Cardiac fibroblast (primary cell): ENCODE measurements at places on chromosomes 13 and 19.

DNA sequence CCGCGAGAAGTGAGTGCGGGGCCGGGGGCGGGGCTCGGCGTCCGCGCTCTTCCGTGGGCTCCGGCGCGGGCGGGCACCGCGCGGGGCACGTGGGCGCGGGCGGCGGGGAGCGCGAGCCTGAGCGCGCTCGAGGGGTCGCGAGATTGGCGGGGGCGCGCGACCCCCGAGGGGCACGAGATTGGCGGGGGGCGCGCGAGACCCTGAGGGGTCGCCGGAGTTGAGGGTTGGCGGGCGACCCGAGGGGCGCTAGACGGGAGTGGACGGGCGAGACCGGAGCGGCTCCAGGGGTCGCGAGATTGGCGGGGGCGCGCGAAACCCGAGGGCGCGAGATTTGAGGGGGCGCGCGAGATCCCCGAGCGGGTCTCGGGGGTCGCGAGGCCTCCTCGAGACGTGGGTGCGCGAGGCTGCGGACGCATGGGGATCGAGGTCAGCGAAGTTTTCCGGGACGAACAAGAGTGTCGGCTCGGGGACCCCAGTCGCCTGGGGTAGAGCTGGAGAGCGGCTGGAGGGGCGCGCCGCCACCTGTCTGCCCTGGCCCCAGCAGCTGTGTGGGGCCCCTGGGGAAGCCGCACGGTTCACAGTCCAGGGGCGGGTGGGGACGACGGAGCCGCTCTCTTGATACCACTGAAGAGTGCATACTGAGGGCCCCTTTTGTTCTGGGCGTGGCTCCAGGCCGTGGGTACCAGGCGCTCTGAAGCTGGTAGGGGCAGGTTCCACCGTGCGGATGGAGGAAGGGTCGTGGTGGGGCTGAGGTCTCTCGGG lies 682 bp downstream of the SSBP4 start:
- no peak for DNase-seq

- DNase-seq = peak; percentile 13
Observed at GRCh38 chr19:38173291-38174041, 50.6 kb downstream of the DPF1 start.

- no peak for DNase-seq
Observed at GRCh38 chr13:98541701-98542203, 35.2 kb downstream of the STK24 start.

DNA sequence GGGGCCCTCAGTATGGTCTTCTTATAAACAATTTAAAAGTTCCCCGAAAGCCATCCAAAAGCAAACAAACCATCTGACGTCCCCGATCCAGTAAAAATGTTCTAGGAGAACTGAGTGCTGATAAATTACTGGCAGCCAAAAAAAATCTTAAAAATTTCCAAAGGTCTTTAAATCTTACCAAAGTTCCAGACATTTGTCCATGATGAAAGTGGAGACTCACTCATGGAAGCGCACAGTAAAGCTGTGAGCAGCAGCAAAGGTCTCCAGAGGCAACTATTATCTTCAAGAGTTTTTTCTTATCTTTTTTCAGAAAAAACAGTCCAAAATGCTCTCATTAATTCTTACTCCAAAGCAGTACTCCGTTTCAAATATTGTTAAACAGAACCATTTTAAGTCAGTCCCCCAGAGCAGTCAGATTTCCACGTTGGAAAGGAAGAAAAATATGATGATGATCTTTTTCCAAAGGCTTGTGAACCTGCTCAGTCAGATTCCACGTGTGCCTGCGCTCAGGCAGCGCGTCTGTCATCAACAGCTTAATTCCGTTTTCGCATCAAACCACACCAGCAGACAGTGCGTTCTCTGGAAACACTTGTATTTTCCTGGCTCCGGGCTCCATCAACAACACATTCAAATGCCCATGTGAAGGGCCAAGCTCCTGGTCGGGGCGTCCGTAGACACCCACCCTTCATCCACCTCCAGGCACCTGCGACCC lies 85.4 kb downstream of the COL4A1 start:
- no peak for DNase-seq

- DNase-seq = no peak
Observed at GRCh38 chr19:33604651-33605050, 17.1 kb upstream of the CHST8 start.

- no peak for DNase-seq
Observed at GRCh38 chr19:12660980-12661379, 5.6 kb downstream of the MAN2B1 start.

DNA sequence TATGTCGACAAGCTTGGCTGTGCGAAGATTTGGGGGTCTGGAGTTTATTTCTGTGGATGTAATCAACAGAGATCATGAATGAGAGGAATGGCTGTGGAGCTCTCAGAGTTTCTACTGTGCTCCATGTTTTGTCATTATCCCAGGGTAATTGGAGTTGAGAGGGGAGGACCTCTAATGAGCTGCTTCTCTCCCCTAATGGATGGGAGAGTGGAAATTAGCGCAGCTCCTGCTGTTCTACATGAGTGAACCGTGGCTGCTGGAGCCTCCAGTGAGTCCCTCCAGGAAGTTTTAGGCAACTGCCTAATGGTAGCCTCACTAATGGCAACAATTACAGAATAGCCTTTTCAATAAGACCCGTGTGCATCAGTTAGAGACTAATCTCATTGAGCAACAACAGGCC lies 31.3 kb upstream of the FGF9 start:
- no peak for DNase-seq

GRCh38 chr19:40622773-40623075 lies 21.6 kb downstream of the LTBP4 start:
- DNase-seq = no peak

DNA sequence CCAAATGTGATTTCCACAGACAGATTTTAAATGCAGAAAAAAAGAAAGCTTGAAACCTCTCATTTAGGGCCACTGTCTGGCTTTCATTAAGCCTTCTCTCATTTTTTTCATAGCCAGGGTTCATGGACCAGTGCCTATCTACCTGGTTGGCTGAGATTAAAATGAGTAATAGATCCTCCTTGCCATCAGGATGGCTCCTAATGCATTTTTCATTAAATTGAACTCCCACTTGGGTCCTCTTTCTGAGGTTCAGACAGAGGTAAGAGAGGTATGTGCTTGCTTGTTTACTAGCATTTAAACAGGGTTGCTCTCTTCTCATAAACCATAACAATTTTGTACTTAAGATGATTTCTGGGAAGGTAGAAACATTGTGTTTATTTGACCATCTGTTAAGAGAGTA lies 473.0 kb downstream of the TBC1D4 start:
- no peak for DNase-seq

- peak; percentile 70 for DNase-seq
Observed at GRCh38 chr19:41870401-41870873, 6.6 kb upstream of the CD79A start.

DNA sequence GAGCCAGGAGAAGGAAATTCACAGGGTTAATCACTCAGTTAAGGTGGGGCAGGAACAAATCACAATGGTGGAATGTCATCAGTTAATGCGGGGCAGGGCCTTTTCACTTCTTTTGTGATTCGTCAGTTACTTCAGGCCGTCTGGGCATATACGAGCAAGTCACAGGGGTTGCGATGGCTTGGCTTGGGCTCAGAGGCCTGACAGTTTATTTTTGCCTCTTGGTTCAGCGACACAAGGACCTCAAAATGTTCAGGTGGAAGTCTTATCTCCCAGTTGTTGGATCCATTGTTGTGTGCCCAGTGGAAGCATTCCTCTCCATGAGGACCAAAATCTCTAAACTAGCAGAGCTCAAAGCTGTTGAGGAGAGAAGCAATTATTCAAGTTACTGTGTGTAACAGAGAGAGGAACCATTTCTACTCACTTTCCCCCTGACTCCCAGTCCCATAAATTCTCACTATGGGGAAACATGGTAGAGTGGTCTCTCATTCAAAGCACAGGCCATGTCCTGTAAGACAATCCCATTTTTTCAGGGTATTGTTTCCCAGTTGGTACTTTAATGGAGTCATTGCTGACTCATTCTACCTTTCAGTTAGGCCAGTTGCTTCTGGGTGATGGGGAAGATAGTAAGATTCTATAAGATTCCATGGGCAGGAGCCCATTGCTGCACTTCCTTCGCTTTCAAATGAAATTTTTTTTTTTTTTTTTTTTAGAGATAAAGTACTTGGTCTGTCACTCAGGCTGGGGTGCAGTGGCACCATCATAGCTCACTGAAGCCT lies 8.8 kb upstream of the COX7A1 start:
- no peak for DNase-seq

- DNase-seq = no peak
Observed at GRCh38 chr13:86830046-86830445, 841.1 kb upstream of the SLITRK5 start.

GRCh38 chr19:45455707-45456499 lies 11.9 kb upstream of the FOSB start:
- peak; percentile 99 for DNase-seq
